ENCODE measurements at places on chromosomes 6 and 20. TPM values are rescaled to one million over a fixed set of nuclear protein-coding genes. Genes with fewer than 3 reads are reported as not detected.

Gene FOXF2
- 0.71 TPM for total RNA-seq

Gene ANKRD6
- 31.9 TPM for total RNA-seq

DNA sequence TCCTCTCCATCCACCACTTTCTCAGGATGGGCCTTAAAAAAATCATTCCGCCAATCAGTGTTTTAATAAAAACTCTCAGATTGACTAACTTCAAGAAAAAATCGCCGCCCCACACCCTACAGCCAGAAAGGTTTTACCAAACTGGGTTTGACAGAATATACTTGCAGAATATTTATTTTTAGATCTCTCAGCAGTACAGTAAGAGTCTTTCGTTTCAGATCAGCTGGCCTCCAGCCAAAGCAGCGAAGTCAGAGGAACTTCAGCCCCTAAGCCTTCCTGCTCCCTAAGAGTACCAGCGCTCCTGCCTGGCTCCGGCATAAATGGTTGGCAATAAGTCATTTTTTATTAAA is 24.7 kb downstream of the TBC1D7 start:
- H3K27me3 ChIP-seq = peaks cover 2% of the 10 kb centered on the region
- no peak overlapping the region for H3K27ac ChIP-seq
- no peaks in the 10 kb centered on the region for H3K36me3 ChIP-seq
- peaks cover 5% of the 10 kb centered on the region for H3K4me1 ChIP-seq

DNA sequence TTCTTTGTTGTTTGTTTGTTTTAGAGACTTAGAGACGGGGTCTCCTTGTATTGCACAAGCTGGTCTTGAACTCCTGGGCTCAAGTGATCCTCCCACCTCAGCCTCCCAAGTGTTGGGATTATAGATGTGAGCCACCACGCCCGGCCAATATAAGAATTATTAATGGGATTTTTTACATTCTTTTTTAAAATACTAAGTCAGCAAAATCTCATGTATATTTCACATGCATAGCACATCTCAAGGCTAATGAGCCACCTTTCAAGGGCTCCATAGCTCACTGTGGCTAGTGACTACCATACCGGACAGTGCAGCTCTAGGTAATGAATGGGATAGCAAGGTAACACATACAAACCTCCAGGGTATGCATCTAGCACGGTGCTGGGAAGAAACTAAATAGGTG is 361.4 kb downstream of the SAMD5 start:
- peaks cover 34% of the 10 kb centered on the region for H3K4me1 ChIP-seq
- no peak for DNase-seq
- H3K36me3 ChIP-seq = no peaks in the 10 kb centered on the region

All from glutamatergic neuron (in vitro differentiated cells).